Left hindlimb (tissue), 1 donor: ENCODE measurements at places on chromosomes 13 and 19.

- DNase-seq, result no peak
Measured at GRCh38 chr13:32297206-32297605, 18.0 kb downstream of the ZAR1L start.

GRCh38 chr13:74530011-74530410 is 395.8 kb upstream of the KLF12 start:
- no peak for DNase-seq

DNA sequence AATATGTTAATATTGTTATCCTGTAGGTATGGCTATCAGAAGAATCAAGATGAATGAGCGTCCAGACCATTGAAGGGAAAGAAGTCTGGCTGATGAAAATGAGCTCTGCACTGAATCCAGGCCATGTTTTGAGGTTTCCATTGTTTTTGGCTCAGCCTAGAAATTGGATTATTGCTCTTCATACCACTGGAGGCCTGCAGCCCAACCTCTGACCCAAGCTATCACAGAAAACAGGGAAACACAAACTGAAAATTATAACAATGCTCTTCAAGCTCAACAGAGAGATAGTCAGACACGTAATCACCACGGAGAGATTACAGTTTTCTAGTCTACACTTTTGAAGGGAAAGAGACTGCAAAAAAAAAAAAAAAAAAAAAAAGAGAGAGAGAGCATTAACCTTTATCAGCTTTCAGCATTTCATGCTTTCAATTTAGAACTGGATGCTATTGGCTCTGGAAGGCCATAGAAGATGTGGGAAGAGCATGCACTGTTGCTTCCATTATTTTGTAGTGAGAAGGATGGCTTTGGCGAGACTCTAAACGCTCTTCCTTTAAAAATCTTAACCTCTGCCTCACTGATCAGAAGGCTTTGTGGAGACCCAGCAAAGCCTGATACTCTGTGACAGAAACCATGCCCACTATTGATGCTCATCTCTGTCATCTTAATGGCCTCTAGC is 10.8 kb downstream of the EDNRB start:
- DNase-seq, result no peak

DNA sequence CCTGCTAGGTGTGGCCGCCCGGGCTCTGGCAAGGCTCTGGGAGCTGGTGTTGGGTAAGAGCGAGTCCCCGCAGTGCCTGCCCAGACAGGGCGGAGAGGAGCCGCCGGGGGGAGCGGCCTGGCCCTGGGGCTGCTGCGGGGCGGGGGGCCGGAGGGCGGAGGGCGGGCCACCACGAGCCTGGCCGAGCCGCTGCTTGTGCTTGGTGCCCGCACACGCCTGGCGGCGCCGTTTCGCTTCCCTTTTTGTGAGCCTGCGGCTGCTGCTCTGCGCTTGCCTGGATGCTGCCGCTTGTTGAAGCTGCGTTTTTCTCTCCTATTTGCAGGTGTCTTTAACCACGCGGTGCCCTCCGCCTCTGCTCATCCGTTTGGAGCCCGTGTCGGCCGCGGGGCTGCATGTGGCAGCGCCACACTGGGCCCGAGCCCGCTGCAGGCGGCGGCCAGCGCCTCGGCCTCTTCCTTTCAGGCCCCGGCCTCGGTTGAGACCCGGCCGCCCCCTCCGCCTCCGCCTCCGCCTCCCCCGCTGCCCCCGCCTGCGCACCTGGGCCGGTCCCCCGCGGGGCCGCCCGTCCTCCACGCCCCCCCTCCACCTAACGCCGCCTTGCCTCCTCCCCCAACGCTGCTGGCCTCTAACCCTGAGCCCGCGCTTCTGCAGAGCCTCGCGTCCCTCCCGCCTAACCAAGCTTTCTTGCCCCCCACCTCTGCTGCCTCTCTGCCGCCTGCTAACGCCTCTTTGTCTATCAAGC is 8.5 kb downstream of the PLEKHJ1 start:
- no peak for DNase-seq

DNA sequence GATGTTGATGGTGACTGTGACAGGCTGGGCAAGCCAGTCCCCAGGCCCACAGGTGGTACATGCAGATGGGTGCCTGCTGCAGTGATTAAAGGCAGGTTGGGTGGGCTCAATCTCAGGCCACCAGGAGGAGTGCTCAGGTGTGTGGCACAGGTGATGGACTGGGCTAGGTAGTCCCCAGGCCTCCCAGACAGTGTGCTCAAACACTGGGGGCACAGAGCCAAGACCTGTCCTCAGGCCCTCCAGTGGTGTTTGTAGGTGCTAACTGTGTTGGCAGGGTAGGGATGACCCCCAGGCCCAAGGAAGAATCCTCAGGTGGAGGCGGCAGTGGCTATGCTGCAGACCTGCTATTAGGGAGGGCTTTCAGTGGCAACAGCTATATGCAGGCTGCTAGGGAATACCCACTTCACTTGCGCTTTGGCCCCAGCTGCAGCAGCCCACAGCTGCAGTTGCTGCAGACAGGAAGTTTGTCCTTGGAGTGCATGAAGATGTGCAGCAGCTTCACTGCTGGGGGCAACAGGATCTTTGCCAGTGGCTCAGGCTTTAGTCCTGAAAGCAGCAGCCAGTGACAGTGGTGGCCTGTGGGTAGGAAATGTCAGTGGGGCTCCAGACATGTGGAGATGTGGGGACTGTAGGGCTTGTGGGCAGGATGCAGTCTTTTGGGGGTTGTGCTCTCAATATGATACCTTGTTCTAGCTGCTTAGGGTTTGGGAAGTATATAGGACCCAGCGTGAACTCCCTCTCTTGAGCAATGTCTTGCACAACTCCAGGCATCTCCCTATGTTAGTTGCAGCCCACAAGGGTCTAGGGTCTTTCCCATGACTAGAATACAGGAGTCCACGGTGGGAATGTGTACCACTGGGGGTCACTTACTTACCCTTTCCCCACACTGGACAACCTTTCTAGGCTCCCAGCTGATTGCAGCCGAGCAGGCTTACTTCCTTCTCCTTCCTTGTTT is 54.1 kb upstream of the MLNR start:
- no peak for DNase-seq
